ENCODE measurements at places on chromosomes 16 and 17.
A peak's percentile ranks its signal among the peaks of the same experiment; 100 is the strongest.

DNA sequence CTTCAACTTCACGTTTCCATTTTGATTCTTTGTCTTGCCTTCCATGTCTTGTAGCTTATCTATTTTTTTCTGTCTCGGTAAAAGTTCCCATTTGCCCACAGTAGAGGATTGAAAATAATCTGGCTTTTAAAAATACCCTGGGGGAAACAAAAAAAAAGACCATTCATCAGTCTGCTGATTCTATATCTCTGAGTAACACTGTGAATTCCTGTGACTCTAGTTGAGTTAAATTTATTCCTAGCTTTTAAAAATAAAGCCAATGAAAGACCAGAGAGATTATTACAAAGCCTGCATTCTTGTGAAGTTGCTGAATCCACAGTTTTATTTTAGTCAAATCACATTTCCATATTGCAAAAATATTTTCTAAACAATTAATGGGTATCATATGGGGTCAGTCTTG lies 532.3 kb downstream of the CDH13 start:
- DNase-seq, result no peak

GRCh38 chr17:10270258-10270657 lies 71.9 kb upstream of the GAS7 start:
- DNase-seq, result peak; percentile 5

DNA sequence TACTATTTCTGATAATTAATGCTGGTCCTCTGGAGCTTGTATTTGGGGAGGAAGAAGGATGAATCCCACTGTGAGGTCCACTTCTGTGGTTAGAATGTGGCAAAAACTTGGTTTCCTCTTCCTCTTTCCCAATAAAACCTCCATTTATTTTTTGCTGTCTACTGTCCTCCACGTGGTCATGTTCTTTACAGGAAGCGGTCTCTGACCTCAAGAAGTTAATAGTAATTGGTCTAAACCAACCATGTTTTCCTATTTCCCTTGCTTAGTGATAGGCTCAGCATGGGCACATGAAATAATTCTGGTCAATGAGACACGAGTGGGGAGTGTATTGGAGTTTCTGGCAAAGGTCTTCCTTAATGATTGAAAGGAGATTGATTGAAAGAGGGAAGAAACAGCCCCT lies 33.9 kb downstream of the CHP2 start:
- no peak for DNase-seq

- DNase-seq, result peak; percentile 32
Measured at GRCh38 chr17:62966426-62967204, 580 bp downstream of the TANC2 start.

DNA sequence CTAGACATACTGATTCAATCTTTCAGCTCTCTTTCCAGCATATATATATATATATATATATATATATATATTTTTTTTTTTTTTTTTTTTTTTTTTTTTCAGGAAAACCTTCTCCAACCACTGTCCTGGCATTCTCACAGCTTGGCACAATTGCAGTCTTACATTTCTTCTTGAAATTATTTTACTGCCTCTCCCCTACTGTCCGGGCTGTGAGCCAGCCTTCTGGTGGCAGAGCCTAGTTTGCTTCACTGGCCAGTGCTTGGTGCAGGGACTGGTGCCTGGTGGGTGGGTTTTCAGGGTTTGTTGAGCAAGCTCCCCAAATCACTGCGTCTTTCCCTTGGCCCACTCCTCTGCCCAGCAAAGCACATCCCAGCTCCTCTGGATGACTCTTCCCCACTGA lies 28.5 kb downstream of the PRSS54 start:
- no peak for DNase-seq

- no peak for DNase-seq
Measured at GRCh38 chr17:896953-897661, 82.5 kb downstream of the NXN start.

DNA sequence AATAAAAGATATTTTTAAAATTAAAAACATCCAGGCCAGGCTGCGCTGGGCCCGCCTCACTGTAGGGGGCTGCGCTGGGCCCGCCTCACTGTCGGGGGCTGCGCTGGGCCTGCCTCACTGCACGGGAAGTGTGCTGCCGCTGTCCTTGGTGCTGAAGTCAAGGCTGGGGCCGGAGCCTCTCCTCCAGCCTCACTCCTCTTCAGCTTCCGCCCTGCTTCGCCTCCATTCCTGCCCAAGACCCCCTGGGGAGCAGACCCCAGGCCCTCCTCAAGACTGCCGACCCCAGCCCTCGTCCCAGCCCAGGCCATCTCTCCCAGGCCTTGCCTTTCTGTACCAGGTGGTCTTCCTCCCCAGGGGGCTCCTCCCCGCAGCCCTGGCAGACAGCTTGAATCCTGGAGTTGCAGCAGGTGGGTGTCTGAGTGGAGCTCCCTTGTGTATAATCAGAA lies 26.2 kb downstream of the ENDOV start:
- peak; percentile 49 for DNase-seq

DNA sequence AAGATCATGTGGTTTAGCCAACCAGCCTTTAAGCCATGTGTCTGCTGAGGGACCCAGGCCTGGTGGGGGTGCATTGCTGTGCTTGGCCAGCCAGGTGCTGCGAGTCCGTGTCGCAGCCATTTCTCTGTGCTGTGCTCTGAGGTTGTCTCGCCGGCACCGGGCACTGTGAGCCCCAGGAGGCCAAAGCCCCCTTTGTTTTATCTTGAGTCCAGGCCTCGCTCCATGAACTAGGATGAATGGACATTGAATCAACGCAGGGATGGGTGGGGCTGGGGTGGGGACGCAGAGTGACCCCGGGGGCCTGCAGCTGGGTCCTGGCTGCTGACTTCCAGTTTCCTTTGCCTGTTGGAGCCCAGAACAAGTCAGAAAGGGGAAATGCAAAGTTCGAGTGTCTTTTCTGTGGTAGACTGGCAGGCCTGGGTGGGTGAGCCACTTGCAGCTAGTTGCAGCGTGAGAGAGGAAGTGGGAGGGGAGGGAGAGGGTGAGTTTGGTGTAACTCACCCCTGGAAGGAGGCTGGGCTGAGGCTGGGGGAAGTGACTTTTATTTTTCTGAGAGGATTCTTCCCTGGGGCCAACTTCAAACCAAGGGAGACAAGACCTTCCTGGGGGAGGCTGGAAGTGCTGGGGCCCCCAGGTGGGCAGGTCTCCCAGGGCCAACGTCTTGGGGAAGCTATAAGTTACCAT lies 324.7 kb downstream of the SEC14L1 start:
- DNase-seq, result no peak

GRCh38 chr17:71183066-71183660 lies 937.7 kb upstream of the SOX9 start:
- DNase-seq, result no peak

DNA sequence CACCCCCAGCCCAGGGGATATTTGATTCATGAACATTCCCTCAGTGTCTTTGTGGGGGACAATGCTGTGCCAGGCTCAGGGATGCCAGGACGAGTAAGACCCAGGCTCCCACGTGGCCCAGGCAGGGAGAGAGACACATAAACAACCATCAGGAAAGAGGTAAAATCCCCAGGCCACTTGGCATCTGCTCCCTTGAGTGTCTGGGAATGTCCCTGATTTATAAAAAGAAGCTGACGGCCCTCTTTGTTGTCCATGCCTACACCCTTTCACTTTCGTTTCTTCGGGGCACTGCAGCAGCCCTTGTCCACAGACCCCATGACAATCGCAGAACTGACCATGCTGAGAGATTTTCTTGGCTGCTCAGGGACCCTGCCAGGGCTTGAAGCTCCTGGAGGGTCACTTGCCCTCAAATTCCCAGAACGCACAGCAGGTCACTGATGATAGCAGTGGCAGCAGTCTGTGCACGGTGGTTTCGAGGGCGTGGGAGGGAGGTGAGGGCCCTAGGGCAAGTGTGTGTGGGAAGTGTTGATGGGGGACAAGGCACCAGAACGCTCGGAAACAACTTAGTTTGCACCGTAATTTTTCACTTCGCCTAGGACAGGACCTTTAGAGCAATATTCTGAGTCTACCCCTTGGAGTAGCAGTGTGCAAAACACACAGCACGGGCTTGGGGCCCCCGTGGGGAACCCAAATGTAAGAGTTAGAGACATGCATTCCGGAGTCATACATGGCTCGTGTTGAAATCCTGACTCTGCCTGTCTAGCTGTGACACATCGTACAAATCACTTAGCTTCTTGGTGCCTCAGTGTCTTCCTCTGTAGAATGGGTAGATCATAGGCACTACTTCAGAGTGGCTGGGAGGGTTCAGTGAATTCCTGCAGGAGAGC lies 4.7 kb downstream of the NOD2 start:
- no peak for DNase-seq

DNA sequence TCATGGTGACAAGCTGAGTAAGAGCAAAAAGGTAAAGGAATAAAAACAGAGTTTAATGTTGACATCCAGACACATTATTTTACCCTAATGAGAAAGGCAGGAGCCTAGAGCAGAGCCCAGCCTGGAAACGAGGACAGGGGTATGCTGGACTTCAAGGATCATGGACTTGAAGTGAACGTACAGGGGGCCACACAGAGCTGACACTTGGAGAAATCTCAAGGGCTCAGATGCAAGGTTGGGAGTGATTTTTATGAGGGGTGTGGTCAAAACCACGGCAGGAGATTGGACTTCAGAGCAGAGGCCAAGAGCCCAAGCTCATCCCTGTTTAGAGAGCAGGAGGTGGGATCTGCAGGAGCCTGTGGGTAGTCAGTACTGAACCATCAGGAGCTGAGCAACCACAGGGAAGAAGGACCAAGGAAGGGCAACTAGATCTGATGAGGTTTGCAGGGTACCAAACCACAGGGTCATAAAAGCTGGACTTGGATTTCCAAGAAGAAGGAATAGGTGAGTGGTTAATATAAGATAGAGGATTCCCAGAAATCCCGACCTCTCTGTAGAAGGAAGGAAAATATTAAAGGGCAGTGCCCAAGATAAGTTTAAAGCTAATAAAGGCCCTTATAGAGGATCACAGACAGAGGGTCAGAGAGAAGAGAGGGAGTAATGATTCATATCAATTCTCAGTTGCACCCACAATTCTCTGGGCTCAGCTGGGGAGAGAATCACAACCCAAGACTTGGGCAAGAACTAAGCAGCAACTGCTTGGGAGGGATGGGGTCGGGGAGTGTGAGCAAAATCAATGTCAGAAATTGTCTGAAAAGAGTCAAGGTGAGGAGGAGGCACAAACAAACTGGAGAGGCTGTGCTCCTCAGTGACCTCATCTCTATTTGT lies 331.7 kb downstream of the SOX9 start:
- DNase-seq, result no peak

DNA sequence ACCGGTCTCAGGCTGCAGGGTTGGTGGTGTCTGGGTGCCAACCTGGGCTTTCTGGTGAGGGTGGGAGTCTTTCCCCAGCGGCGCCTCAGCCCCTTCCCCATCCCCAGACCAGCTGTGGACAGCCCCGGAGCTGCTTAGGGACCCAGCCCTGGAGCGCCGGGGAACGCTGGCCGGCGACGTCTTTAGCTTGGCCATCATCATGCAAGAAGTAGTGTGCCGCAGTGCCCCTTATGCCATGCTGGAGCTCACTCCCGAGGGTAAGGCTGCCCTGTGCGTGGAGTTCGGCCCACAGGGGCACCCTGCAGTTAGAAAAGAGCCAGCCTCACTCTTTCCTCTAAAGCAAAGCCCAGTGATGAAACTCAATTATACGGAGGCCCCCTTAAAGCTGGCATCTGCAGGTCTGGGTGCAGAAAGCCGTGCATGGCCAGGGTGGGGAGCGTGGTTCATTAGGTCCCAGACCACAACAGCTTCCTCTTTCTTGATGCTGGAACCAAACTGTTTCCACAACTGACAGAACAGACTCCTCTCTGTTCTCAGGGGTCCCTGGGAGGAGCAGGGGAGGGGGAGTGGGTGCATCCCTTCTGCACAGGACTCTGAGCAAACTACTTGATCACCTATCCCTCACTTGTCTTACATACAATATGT lies 10.7 kb downstream of the GUCY2D start:
- no peak for DNase-seq

DNA sequence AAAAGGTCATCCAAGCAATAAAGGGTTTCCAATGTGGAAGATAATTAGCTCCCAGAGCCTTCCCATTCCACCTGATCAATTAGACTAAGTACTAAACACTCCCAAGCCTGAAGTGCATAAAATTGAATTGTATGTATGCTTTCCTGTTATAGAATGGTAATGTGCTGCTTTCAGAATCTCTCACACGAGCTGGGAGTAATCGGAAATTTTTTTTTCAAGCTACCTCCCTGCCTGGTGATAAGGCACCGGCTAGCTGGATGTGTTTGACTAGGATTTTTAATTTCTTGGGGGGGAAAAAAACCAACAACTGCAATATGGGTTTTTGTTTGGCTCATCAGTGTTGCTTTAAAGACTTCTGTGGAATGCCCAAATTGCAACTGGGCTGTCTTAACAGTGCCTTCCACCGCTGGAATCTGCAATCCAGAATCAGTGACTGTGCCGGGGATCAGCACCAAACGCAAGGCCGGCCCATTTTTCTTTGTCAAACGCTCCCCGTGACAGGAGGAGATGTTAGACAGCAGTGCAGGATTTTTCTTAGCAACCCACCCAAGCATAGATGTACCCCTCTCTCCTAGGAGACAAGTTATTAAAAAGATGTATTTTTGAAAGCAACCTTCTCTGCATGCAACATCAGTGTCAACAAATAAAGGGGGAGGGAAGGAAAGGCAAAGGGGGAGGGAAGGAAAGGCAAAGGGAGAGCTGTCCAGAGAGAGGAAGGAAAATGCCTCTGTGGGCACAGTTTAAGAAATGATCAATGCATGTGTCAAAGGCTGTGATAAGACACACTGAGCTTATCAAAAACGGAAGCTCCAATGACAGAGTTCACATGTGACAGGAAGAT lies 387.2 kb downstream of the NPIPA8 start:
- no peak for DNase-seq

GRCh38 chr16:10895053-10895946 lies 18.3 kb downstream of the CIITA start:
- DNase-seq, result peak; percentile 36

- DNase-seq, result peak; percentile 66
Measured at GRCh38 chr16:72066747-72067146, 3.7 kb downstream of the HPR start.

DNA sequence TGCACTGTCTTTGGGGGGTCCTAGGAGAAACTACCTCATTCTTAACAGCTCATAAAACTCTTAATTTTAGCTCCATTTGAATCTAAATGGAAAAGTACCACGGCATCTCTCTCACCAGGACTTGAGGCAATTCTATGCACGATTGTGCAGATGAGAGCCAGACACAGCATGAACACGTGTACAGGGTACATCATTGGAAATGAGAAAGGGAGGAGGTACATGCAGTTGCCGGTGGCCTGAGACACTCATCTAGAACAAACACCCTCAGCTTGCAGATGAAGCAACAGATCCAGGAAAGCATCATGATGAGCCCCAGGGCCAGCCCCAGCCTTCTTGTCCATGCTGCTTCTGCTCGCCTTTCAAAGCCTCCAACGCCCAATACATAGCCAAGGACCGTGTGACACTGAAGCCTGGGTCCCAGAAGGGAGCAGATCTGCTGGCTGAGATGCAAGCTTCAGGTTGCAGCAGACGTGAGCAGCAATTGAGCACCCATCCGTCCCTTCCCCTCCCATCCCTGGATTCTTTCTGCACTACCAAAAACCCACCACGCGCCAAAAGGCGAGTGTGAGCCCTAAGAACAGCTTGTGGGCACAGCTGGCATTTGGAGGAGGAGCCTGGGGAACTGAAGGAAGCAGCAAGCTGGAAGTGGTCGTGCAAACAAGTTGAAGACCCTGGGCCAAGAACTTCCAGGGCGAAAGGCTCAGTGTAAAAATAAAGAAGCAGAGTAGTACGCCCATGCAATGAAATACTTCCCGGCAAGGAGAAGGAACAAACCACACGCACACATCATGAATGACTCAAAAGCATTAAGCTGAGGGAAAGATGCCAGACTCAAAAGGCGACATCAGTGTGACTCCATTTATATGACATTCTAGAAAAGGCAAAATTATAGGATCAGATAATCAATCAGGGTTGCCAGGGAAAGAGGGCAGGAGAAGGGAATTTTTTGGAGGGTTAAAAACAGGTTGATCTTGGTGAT lies 7.3 kb upstream of the RCVRN start:
- no peak for DNase-seq

- no peak for DNase-seq
Measured at GRCh38 chr17:17079761-17080160, 37.5 kb downstream of the MPRIP start.
